ENCODE measurements at places on chromosomes 7 and 10.

DNA sequence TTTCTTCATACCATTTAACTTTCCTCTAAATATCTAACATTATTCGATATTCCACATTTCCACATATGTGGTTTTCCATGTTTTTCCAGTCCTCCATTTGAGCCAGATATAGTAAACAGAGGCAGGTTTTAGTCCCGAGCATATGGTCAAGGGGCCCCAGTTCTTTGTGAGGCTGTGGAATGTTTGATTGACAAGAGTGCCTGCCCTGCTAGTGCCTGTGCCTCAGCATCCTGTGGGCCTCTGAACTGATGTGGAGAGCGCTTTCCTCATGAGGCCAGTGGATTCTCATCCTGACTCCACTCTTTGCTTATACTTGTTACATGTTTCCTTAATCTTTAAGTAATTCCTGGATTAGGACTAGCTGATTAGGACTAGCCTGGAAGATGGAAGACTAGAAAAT lies 58.8 kb downstream of the POM121L12 start:
- no peak for DNase-seq

- DNase-seq = no peak
Observed at GRCh38 chr10:124693801-124694416, 50.3 kb downstream of the FAM53B start.

GRCh38 chr10:8365935-8366911 lies 311.7 kb downstream of the GATA3 start:
- DNase-seq = peak; percentile 36

DNA sequence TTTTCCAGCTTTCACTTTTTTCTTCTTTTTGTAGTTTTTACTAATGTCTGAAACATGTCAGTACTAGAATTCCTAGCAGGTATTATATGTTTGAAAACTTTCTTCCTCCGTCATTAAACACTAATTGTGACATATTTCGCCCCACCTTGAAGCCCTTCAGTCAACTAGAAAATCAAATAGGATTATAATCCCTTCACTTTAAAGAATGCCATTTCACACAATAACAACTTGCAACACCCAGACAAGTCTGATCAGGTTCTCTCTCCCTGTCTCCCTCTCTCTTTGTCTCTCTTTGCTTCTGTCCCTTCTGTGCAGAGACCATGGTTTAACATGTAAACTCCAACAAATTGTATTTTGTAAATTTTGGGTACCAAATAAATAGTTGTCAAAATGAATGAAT lies 373.5 kb downstream of the SEMA3D start:
- no peak for DNase-seq

- no peak for DNase-seq
Observed at GRCh38 chr7:81469153-81469868, 300.5 kb downstream of the HGF start.

GRCh38 chr7:54769203-54769602 lies 10.2 kb upstream of the SEC61G start:
- DNase-seq = peak; percentile 10

GRCh38 chr7:3194501-3195141 lies 106.4 kb upstream of the SDK1 start:
- DNase-seq = peak; percentile 92

DNA sequence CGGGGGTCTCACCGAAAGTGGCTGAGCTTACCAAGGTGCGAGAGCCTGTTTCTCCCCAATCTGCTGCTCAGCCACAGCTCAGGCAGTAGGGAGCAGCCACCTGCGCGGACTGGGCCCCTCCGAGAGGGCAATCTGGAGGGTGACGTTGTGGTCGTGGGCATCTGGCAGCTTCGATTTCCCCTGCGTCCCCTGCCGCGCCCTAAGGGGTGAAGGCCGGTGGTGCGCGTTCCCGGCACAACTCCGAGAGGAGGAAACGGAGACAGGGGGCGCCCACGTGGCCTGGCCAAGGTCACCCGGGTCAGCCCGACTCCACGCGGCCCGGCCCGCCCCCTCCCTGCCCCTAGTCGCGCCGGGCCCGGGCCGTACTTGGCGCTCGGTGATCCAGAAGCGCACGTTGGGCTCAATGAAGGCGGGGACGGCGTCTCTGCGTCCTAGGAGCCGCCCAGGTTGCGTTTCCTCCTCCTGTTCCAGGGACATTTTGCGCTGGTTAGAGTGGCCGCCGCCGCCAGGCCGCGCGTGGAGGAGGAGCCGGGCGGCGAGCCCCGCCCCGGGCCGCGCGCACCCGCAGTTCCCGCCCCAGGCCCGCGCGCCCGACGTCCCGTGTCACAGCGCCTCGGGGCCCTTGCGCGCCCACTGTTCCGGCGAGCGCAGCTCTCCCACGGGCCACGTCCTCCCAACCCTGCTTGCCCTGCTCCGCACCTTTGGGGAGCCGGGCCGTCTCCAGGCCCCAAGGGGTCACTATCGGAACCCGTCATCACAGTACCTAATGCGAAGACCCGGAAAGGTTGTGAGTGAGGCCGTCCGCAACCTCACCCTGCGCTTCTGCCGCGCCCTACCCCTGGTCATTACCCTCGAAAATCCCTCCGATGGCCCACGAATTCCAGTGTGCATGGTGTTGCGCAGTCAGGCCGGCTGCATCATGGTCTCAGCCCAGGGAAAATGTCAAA lies at the start of gene SFXN4:
SFXN4 (minus strand) TSS at position 544 of the 947 bp plus-strand sequence; CDS start at position 477, 67 bp downstream.
- peak; percentile 55 for DNase-seq

GRCh38 chr10:2836921-2837662 lies 230.3 kb upstream of the PFKP start:
- DNase-seq = no peak

- DNase-seq = peak; percentile 44
Observed at GRCh38 chr10:17905491-17905890, 46.2 kb upstream of the SLC39A12 start.

GRCh38 chr7:82019551-82020475 lies 250.0 kb upstream of the HGF start:
- no peak for DNase-seq

- DNase-seq = peak; percentile 94
Observed at GRCh38 chr7:141593134-141593533, 41.9 kb downstream of the AGK start.

DNA sequence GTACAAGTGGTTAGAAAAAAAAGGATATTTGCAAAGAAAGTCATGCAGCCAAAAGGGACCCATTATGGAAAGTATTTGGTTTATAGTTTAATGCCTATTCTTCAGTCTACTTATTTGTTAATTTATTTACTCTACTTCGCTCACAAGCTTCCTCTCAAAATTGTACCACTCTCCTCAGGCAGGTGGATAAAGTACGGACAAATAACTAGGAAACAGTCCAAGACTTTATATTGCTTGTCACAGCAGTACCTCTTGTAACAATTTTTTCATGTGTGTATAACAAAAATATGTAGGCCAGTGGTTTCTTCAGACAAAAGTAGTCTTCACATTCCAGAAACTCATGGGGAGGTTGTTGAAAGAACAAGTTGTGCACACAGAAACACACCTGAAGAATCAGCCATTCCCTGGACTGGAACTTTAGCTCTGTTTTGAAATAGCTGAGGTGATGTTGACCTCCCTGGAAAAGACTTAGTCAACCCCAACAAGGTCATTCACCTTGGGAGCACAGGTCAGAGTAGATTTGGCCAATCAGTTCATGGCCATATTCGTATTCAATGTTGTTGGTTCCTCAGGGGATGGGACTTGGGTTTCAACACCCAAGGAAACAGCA lies 73.4 kb downstream of the TES start:
- no peak for DNase-seq

GRCh38 chr7:36653663-36654355 lies 70.5 kb downstream of the AOAH start:
- DNase-seq = peak; percentile 58

- no peak for DNase-seq
Observed at GRCh38 chr10:72542396-72542815, 83.5 kb downstream of the MICU1 start.

GRCh38 chr7:139973101-139974050 lies 89.4 kb downstream of the PARP12 start:
- DNase-seq = no peak

DNA sequence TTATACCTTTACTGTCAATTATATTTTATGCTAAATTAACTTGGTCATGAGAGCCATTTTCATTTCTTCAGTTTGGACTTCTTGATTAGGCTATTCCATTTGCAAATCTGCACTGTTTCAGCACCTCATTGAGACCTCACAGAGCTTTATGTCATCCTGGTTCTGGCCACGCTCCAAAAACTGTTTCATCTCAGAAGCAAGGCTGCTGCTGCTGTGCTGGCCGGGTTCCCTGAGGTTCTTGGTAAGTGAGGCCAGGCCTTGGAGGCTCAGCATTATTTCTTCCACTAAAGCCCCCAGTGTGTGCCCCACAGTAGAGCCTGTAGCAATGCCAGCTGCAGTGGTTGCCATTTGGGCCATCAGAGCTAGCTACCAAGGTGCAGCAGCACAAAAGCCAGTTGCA lies 7.8 kb upstream of the ZNF485 start:
- peak; percentile 67 for DNase-seq

GRCh38 chr10:97590748-97591495 lies 1.4 kb downstream of the C10orf62 start:
- DNase-seq = no peak

- DNase-seq = no peak
Observed at GRCh38 chr10:114471906-114472876, 67.9 kb upstream of the AFAP1L2 start.

- DNase-seq = no peak
Observed at GRCh38 chr7:557558-557881, 37.9 kb upstream of the PDGFA start.

GRCh38 chr10:15579605-15580004 lies 140.1 kb downstream of the ITGA8 start:
- peak; percentile 53 for DNase-seq

DNA sequence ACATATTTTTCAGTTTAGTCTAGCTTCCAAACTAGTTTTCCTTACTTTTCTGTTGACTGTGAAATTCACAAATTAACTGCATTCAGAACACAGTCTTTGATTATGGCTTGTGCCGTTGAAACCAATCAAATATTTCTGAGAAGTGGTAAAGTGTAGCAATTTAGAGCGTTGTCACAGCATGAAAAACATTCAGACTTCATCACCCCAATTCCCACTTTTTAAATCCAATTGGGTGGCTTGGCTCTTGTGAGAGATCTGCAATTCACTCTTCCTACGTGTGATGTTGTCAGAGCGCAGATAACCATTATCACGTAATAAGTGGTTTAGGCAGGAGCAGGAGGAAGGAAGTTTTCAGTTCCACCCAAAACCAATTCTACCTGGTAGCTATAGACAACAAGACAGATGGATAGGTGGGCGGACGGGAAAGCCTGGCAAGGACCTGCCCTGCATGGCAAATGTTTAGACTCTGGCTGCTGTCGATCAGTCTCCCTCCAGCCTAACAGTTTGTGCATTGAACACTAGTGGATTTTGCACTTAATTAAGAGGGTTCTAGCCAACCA lies 8.9 kb downstream of the COBL start:
- DNase-seq = no peak

- peak; percentile 76 for DNase-seq
Observed at GRCh38 chr7:107643407-107643806, 17.2 kb upstream of the SLC26A4 start.

DNA sequence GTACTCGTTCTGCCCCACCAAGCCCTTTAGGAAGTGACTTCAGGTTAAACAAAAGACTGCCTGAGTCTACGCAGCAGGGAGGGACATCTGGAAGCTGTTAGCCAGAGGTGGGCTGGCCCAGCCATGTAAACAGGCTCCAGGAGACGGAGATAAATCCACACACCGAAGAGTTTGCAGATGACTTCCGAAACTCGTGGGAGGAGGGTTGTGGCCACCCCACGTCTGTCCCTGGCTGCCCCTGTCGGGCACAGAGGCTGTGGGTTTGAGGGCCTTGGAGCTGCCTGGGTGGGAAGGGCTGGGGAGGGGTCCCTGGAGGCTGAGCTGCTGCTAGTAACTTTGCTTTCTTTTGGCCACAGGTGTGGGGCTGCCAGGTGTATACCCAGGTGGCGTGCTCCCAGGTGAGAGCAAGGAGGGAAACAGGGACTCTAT lies 15.6 kb downstream of the ELN start:
- peak; percentile 52 for DNase-seq

DNA sequence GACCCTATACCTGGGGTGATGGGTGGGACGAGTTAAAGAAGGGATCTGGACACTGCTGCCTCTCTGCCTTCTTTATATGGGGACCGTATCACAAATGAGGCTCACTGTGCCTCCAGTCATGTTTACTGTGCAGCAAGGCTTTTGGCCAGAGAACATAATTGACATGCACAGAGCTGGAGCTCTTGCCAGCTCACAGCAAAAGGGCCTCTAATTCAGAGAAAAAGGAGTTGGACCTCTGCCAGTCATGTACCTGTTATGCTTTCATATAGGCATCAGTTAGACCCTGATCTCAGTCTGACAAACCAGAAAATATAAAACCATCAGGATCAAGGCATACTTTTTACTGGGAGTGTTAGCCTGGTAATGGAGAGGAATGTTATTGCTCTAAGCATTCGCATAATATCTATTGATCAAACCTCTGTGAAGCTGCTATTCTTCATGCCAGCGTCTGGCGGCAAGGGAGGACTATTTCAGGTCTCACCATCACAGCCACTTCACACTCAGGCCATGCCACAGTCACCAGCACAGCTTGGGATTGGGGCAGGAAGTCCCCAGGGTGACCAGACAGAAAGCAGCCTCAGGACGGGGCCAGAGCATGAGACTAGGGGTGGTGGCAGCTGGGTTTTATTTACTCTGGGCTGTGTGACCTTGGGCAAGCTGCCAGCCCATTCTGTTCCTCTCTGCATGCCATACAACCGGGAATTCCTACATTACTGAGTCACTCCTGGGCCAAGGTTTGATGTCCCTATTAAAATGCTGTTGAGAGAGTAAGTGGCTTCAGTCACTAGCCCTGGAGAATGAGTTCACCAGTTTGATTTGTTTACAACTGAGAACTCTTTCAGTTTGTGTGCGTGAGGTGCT lies 90.1 kb downstream of the NPSR1 start:
- peak; percentile 51 for DNase-seq

- DNase-seq = peak; percentile 11
Observed at GRCh38 chr7:138666385-138666784, 34.8 kb downstream of the SVOPL start.

DNA sequence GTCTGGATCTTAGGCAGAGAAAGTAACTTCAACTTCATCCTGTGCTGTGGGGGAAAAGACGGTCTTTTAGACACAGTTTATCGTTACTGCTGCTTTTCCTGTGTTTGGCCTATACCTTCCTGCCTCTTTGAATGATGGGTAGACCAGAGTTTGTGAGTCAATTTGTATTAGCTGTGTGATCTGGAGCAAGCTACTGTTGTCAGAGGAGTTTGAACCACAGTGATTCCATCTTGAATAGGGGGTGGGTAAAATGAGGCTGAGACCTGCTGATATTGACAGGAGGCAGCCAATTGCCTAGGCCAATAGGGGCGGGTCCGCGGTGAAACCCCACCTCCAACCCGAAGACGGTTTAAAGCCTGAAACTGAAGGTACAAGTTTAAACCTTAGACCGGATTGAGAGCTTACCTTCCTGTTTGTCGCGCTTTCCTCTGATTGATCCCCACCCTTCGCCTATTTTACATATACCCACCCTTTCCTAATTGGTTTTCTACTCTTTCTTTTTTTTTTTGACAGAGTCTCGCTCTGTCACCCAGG lies 35.8 kb upstream of the EIF4H start:
- no peak for DNase-seq

DNA sequence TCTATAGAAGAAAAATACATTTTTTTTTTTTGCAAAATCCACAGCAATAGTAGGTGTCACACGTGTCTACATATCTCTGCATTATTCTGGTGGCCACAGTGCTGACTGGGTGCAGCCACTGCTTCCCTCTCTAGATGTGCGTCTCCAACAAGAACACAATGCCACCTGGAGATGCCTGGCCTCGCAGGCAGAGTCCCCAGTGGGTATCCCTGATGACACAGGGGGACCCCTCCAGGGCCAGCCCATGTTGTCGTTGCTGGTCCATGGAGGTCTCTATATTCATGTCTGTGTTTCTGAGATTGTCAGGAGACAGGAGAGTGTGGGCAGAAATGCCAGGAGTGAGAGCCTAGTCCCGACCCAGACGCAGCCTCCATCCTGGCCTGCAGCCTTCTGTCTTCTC lies 345.9 kb upstream of the SHH start:
- DNase-seq = no peak

- no peak for DNase-seq
Observed at GRCh38 chr7:103772171-103772773, 217.2 kb downstream of the RELN start.
